Naive B cell (primary cell): ENCODE measurements at places on chromosomes 13 and 19. TPM values are rescaled to one million over a fixed set of nuclear protein-coding genes. Genes with fewer than 3 reads are reported as not detected.

The LILRB3 gene
- 0.68 TPM for polyA plus RNA-seq

The PPM1N gene
- polyA plus RNA-seq: 2.6 TPM

The ANKRD24 gene
- not detected for polyA plus RNA-seq

The CEACAM4 gene
- polyA plus RNA-seq: 0.44 TPM

The CBARP gene
- not detected for polyA plus RNA-seq

The LCP1 gene
- polyA plus RNA-seq: 846 TPM

The CEACAM6 gene
- not detected for polyA plus RNA-seq

The CEACAM8 gene
- polyA plus RNA-seq: not detected

The KLHL1 gene
- not detected for polyA plus RNA-seq

The KCNK6 gene
- 0.79 TPM for polyA plus RNA-seq

The CCL25 gene
- polyA plus RNA-seq: not detected

The LAIR1 gene
- polyA plus RNA-seq: 129 TPM

The ZNF616 gene
- polyA plus RNA-seq: 5.0 TPM

The EXOC3L2 gene
- polyA plus RNA-seq: not detected

The ZNF320 gene
- polyA plus RNA-seq: 11.3 TPM

The PLD3 gene
- polyA plus RNA-seq: 39.0 TPM

The CEACAM20 gene
- polyA plus RNA-seq: not detected

The IL11 gene
- polyA plus RNA-seq: not detected

The PRSS57 gene
- polyA plus RNA-seq: not detected

The RAB11B gene
- polyA plus RNA-seq: 52.1 TPM

The AP1M1 gene
- 127 TPM for polyA plus RNA-seq
